Frontal cortex (tissue), 4 donors: ENCODE measurements at places on chromosomes 3 and 15.
A peak's percentile ranks its signal among the peaks of the same experiment; 100 is the strongest.

DNA sequence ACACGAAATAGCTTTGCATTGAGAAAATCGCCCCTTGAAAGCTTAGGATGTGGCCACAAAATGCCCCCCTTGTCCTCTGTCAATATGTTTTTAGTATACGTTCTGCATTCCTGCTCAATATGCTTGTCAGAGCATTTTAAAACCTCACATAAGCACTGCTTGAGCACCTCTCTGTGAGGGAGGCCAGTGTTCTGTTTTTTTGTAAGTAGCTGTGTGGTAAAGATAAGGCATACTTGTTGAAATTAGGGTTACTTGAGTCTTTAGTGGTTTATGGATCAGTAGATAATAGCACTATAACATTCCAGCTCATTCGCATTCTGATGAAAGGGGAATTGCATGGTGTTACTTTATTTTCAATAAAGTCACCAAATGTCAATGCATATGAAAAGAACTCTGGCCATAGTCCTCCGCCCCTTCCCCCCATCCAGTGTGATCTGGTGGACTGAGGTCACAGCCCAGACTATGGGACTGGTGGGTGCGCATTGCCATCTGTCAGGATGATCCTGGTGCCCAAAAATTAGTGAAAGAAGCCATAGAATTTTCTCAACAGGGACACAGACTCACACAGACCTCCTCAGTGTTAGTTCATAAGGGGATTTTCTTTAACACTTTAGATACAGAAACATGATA is 33.1 kb downstream of the IL1RAP start:
- DNase-seq = no peak

- no peak for DNase-seq
Observed at GRCh38 chr3:100329800-100330489, 4.6 kb upstream of the NIT2 start.

DNA sequence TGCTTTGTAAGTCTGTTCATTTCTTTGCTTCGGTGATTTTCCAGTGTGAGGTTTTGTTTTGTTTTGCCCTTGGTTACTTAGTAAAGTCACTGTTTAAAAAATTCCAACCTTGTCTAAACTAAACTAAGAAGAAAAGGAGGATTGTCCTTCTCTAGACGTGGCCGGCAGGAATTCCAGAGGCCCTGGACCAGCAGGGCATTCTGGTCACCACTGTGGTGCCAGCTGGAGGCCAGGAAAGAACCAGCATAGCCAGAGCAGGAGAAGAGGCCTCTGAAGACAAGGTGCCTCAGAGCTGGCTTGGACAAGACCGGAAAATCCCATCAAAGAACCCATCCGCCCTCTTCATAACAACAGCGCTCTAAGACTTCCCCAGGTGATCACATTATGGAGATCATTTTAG is 8.2 kb downstream of the PLOD2 start:
- no peak for DNase-seq

GRCh38 chr3:106518516-106518915 is 649.7 kb upstream of the CBLB start:
- no peak for DNase-seq

- DNase-seq = no peak
Observed at GRCh38 chr3:183381179-183381578, 47.2 kb downstream of the MCF2L2 start.

DNA sequence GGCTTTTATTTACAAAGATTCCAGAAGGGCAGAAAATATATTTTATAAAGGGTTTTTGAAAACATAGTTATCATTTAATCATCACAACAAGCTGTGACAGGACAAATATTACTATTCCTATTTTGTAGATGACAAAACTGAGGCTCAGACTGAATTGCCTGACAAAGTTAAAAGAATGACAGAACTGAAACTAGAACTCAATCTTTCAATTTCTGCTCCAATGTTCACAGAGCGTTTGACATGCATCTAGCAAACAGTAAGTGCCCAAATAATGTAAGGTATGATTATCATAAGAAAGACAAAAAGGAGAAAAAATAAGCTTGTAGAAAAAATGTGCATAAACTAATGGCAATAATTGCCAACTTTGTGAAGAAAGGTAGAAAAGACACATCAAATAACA is 61.9 kb downstream of the SCAPER start:
- DNase-seq = no peak

- DNase-seq = no peak
Observed at GRCh38 chr3:55075846-55076245, 148.0 kb upstream of the LRTM1 start.

DNA sequence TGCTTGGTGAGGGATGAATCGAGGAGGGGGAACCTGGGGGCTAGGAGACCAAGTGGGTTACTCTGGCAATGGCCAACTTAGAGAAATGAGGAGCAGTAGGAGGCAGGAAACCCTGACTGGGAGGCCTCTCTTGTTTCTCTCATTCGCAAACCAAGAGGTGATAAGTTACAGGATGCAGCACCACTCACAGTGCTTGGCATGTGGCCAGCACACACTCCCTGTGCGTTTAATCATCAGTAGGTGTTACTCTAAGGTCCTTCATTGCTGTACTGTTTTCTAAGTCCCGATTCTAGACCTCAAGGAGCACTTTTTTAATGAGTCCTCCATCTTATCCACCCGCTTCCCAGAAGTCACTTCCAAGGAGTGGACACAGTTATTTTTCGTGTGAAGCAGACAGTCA is 314.1 kb upstream of the TRIM42 start:
- DNase-seq = no peak

GRCh38 chr3:142844339-142844977 is 44.4 kb downstream of the PCOLCE2 start:
- no peak for DNase-seq

- DNase-seq = peak; percentile 75
Observed at GRCh38 chr15:75347222-75348033, 589 bp downstream of the NEIL1 start.

DNA sequence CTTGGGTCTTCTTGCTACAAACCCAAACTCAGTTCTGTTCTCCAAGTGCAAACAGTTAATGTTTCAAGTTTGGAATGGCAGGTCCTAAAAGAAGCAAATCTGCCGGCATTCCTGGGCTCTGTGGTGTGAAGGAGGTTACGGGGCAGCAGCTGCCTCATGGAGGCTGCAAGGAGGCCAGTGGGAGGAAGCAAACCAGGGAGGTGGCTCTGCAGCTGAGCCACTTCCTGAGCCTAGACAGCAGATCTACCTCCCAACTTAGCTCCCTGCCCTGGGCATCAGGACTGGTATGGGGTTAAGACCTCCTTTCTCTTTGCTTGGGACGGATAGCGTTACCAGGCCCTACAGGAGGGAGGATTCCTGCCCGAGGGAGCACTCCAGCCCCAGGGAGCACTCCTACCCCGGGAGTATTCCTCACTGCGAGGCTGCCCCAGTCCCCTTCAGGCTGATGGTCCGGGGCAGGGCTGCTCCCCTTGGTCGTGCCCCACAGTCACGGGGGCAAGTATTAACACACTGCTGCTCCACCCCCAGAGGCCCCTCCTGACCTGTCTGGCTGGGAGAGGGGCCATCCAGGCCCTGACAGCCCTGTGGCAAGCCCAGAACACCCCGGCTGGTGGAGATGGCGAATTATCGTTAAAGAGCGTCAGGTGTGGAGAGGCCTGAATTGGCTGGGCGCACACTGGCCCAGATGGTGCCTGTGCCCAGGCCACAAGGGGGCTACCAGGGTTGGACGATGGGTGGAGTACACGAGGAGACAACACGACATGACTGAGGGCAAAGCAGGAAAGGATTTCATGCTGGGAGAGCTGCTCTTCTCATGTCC is 129.9 kb downstream of the ATP10A start:
- DNase-seq = no peak
